ENCODE measurements at places on chromosomes 5 and 9.

GRCh38 chr5:89729623-89730301, 679.8 kb downstream of the CETN3 start:
- no peak for DNase-seq

- DNase-seq: no peak
Observed at GRCh38 chr9:371349-371748, 156.7 kb downstream of the DOCK8 start.

- DNase-seq: no peak
Observed at GRCh38 chr9:71519098-71519696, 249.1 kb downstream of the CEMIP2 start.

GRCh38 chr5:144880513-144880912, 709.8 kb downstream of the KCTD16 start:
- DNase-seq: no peak

DNA sequence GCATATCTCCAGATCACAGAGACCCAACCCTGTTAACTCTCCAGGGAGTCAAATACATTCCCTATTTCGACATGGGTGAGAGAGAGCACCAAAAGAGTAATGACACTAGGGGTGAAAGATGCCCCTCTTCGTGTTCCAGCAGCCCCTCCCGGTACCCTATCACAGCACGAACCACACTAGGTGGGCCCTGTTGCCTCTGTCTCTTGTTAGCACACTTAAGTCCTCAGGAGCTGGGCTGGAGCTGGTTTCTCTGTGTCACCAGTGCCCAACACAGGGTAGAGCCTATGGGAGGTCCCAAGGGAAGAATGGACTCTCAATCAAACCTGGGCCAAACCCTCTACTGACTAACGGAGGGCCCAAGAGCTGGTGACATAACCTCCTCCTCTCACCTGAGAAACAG, 1.2 kb downstream of the CDK20 start:
- DNase-seq: no peak

DNA sequence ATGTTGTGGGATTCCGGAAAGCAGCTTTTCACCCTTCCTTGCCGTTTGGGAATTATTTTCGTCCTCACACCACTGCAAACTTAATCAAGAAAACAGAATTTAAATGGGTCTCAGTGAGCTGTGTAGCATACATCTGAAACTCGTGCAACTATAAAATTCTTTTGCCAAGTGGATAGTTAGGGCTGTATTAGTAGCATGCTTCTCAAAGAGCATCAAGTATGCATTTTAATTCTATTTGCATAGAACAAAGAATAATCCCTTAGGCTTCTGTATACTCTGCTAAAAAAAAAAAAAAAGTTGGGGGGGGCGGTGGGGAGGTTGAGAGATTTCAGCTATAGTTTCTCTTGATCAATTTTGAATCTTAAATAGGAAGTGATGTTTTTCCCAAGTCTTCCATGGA, 11.8 kb upstream of the APBA1 start:
- DNase-seq: no peak

DNA sequence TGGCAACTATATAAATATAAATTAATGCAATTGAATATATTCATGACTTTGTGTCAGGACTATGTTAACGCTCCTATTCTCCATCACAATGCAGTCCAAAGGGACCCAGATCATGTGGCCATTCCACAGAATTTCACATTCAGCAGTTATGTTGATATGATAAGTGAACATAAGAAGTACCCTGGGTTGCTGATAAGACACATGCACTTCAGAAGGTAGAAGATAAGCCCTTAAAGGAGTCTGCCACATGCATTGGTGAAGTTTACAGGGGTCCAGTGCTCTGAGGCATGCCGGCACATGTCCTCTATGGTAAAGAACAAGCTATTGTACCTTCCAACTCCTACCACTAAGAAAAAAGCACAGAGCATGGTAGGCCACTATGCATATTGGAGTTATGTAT, 76.4 kb downstream of the PHAX start:
- no peak for DNase-seq

GRCh38 chr5:119814655-119815054, 185.3 kb downstream of the FAM170A start:
- DNase-seq: no peak

DNA sequence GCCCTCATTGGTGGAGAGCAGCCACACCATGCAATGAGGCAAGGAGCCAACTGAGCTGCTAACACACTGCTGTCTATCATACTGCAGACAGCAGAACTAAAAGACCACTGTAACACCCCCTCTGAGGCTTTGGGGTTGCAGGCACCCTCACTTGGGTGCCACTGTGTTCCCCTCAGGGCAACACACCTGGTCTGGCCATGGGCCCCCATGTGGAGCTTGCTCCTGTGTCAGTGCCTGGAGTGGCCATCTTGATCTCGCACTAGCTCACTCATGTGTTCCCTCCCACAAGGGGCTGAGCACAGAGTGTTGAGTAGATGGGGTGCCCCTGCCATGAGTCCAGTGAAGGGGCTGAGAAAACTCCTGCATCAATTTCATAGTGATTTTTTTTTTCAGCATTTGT, 532.4 kb upstream of the FTMT start:
- DNase-seq: no peak

GRCh38 chr5:65739162-65739561, 17.2 kb downstream of the NLN start:
- no peak for DNase-seq

DNA sequence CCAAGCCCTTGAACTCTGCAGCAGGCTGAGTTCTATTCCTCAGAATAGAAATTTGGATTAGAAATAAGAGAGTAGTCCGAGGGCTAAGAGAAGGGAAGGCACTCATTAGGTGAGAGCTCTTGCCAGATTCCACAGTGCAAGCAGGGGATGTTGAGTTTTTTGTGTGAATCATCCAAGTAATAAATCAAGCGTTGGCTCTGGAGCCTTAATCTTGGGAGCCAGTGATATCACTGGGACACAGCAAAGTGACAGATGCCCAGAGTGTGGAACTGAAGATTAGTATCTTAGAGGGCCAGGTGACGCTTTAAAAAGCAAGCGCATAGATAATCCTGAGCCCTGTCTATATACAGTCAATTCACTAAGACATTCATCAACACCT, 60.3 kb downstream of the FOXD1 start:
- no peak for DNase-seq

- no peak for DNase-seq
Observed at GRCh38 chr5:164608507-164608906, 1103.1 kb downstream of the MAT2B start.

DNA sequence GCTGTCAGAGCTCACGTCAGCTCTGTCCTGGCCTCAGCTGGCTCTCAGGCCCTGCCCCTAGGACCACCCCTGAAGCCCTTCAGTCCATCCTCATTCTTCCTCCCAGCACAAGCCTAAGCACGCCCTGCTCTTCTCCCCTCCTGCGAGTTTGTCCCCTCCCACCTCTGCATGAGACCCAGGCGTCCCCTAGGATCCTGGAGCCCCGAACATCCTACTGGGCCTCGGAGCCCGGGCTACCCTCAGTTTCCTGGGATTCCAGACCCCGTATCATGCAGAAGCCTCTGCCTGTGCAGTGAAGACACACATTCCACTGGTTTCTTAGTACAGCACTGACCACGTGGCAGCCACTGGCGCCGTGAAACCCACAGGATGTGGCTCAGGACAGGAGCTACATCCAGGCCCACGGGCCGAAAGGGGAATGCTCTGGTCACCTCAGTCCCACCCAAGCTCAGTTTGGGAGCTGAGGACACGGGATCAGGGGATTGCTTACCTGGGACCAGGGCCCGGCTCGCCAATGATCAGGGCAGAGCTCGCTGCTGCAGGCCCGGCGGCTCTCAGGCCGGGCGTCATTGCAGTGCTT, 64.2 kb downstream of the ZNF354C start:
- DNase-seq: no peak

DNA sequence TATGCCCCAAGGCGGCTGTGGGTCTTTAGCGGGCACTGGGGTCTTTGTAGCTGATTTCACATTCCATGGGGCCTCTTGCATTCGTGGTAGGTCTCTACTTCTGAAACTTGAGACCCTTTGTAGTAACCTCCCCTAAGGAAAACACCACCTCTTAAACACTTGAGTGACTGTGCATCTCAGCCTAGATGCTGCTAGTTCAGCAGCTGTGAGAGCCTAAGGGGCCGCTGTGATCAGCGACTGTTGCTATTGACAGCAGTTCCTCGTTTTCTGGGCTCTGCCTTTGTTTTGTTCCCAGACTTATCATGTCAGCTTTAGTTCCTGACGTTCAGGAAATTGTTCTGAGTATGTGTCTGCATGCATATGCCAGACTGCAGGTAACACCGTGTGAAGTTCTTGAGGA, 171.2 kb downstream of the HSPA4 start:
- no peak for DNase-seq

- no peak for DNase-seq
Observed at GRCh38 chr5:14395411-14395810, 186.2 kb upstream of the OTULINL start.

DNA sequence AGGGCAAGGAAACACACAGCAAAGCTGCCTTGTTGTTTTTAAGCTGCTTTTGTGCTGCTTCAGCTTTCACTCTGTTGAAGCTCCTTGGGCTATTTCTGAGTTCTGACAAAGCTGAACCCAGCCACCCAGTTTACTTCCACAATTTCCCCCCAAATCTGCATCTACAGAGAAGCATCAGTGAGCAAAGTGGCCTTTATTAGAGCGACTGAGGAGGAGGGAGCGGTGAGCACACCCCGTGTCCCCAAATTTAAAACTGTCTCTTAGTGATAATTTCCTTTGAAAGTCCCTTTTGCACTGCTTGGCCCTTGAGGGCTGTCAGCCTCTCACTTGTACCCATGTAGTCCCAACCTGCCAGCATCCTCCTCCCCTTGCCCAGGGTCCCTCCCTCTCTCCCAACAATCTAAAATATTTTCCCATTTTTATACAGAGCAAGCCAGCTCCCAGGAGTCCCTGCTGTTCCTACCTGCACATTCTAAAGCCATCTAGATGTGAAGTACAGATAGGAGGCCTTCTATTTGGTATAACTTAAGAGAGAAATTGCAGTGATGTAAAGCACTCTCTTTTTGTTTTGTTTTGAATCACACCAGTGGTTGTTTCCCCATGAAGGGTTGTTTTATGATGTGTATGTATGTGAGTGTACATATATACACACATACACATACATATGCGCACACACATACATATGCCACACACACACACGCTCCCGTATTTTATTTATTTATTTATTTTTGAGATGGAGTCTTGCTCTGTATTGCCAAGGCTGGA, 313.5 kb downstream of the TLE4 start:
- DNase-seq: no peak

DNA sequence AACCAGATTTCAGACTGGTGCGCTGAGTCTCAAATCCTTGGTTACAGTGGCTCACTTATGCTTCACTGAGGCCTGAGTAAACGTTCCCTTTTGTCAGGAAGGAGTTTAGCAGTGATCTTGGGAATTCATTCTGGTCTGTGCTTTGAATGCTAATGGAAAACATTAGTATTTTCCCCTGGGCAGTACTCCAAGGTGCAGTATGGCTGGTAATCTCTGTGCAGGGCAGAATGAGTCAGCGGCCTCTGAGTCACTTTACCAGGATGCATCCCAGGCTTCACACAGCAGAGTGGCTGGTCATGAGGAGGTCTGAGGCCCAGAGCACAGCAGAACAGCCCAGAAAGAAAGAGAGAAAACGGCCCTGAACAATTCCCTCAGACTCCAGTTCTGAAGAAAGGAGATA, 54.0 kb downstream of the PCA3 start:
- DNase-seq: no peak

GRCh38 chr5:38154615-38155204, 103.6 kb upstream of the EGFLAM start:
- DNase-seq: no peak

DNA sequence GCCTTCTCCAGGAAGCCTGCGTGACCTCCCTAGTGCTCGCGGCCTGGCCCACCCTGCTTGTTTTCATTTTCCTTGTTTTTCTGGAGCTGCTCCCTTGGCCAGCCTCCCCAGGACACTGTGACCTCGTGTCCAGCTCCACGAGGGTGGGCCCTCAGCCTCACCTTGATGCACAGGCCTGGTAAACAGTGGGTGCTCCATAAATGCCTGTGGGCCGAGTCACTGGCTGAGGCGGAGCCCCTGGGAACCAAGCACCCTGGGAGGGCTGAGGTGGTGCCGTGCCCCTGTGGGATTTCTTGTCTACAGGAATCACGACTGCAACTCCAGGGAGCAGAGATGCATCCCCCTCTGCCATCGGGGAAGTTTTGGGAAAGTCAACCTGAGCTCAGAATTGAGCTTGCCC, 17.2 kb downstream of the FAM163B start:
- DNase-seq: no peak

DNA sequence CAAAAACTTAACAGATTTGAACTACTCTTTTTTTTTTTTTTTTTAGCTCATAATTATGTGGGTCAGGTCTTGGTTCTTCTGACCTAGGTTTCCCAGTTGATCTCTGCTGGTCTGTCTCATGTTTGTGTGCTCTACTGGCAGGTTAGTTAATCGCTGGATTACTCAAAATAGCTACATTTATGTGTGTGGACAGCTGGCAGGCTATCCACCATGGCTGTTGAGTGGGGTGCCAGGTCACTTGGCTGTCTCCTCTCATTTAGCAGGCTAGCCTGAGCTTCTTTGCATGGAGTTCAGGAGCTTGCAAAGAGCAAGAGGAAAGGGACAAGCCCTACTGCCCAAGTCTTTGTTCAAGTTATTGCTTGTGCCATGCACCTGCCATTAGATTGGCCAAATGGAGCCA, 9.3 kb downstream of the ADCY2 start:
- no peak for DNase-seq

GRCh38 chr5:76789991-76790581, 28.7 kb upstream of the F2RL1 start:
- no peak for DNase-seq
